ENCODE measurements at places on chromosomes 2 and 18.

- DNase-seq: no peak
Observed at GRCh38 chr2:67135208-67135607, 261.9 kb upstream of the ETAA1 start.

GRCh38 chr2:23708771-23709170 is 218.2 kb downstream of the ATAD2B start:
- DNase-seq: no peak

DNA sequence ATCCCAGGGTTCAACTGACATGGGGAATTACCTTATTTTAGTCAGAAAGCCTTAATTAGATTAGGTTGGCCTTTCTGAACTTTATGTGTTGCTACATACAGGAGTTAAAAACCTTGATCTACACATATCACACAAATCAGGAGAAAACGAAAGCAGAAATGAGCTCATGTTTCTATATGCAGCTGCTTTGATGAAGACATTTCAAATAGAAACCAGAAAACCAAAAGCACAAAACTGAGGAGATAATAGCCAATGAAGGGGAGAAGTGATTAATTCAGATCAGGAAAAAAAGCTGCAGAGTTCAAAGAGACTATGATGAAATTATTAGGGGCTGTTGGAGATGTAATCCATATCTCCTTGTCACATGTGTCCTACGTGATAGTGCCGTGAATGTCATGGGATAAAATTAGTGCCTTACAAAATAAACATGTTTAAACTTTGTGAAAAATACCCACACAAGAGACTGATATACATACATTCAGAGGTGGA is 255.0 kb downstream of the CAMKMT start:
- peak; percentile 27 for DNase-seq

DNA sequence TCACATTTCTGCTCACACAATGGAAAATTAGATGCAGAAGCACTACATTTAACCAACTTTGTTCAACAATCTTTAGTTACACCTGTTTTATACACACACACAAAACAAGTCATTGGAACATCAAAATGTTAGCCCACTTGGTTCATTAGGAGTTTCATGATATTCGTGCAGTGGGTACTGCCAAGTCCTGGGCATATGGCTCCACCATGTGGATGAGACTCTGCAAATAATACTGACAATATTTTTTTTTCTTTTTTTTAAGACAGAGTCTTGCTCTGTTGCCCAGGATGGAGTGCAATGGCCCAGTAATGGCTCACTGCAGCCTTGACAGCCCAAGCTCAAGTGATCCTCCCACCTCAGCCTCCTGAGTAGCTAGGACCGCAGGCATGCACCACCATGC is 34.5 kb upstream of the GRB14 start:
- no peak for DNase-seq

- DNase-seq: no peak
Observed at GRCh38 chr2:179595284-179595683, 266.1 kb downstream of the ZNF385B start.

- peak; percentile 83 for DNase-seq
Observed at GRCh38 chr18:59900222-59901128, 679 bp downstream of the PMAIP1 start.

DNA sequence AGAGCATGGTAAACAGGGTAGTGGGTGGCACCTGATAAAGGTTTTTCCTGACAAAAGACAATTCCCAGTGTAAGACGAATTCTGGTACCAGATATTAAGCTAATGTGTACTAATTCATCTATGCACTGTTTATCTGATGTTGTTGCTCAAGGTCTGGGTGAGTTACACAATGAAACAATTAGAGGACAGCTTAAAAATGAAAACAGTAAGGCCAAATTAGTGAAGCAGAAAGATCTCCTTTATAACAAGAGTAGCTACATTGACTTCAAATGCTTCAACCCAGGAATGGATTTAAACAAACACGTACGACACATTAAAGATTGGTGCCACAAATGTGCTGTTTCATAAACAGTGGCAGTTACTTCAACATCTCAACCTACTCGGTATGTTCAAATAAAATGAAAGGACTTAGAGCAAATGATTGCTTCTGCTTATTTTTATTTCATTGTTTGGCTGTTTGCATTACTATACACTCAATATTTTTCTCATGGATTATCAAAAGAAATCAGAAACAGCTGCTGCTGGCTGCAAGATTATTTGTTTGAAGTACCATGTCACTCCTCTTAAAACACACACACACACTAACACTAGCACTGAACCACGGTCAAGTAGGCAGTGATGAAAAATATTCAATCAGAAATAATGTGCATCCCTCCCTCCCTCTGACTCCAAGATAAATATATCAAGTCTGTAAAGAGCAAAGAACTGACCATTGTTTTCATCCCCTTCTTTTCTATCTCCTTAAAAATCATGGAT is 94.4 kb upstream of the RND3 start:
- no peak for DNase-seq

DNA sequence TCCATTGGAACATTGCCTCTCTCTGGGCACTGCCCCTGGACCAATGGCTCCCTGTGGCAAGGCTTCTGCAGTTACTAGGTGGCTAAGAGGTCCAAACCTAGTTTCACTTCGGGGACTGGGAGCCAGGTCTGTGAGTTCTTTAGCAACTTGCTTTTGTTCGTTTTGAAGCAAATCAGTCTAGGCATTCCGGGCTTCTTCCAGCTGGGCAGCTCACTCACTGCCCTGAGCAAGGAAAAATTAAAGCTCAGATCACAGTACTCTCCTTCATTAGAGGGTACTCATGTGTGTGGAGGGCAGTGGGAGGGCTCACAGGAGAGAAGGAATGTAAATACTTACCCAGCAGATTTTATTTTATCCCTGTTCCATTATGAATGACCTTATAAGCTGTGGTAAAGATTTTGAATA is 80.3 kb downstream of the SPP2 start:
- DNase-seq: no peak

- DNase-seq: no peak
Observed at GRCh38 chr18:5214583-5215351, 17.7 kb upstream of the AKAIN1 start.

DNA sequence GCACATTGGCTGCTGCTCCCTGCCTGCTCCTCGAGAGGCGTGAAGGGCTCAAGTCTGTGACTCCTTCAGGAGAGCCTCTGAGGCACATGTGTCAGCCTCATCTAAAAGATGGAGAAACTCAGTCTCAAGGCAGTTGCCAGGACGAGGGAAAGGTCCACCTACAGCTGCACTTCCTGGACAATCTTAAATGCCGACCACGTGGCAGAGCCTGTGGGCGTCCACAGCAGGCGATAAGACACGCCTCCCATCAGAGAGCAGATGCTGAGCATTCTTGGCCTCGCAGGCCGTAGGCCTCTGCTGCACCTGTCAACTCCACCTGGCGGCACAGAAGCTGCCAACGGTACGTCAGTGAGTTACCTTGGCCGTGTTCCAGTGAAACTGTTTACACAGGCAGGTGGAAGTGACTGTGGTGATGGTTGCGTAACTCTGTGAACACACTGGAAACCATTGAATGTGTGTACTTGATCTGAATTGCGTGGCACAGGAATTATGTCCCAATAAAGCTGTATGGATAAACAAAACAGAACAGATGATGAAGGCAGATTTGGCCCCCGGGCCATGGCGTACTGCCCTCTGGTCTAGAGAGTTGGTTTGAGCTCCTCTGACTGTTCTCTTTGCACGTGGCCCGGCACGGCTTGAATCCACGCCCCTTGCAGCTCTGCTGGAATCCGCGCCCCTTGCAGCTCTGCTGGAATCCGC is 114.5 kb downstream of the RNF144A start:
- peak; percentile 78 for DNase-seq

GRCh38 chr2:16640001-16640700 is 25.5 kb downstream of the CYRIA start:
- peak; percentile 6 for DNase-seq

DNA sequence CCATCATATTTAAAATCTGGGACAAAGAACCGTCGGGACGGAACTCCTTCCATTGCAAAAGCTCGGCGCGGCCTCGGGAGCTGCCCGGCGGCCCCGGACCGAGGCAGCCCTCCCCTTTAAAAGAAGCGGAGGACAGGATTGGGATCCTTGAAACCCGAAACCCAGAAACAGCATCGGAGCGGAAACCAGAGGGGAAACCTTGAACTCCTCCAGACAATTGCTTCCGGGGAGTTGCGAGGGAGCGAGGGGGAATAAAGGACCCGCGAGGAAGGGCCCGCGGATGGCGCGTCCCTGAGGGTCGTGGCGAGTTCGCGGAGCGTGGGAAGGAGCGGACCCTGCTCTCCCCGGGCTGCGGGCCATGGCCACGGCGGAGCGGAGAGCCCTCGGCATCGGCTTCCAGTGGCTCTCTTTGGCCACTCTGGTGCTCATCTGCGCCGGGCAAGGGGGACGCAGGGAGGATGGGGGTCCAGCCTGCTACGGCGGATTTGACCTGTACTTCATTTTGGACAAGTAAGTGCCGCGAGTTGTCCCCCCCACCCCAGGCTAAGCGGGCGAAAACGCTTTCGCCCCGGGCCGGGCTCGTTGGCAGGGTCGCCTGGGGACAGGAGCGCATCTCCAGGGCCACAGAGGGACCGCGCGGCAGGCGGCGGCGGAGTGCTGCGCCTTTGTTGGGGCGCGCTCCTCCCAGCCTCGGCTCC is at the start of gene ANTXR1:
TSS of gene ANTXR1 (plus strand) at position 38 of the 698 bp plus-strand sequence. CDS start at position 359, 321 bp downstream.
- no peak for DNase-seq
